Activated CD4-positive, alpha-beta T cell treated with anti-CD3 and anti-CD28 coated beads, Interleukin-2, amount 10 ng/mL, durations not matched to agents 7 days and 5 days (primary cell): ENCODE measurements at places on chromosomes 4 and X. TPM values are rescaled to one million over a fixed set of nuclear protein-coding genes. Genes with fewer than 3 reads are reported as not detected.

Gene CFAP99
- total RNA-seq, result not detected

Gene GLRA3
- total RNA-seq, result not detected

Gene TMSB15C
- total RNA-seq, result 4.1 TPM

Gene PRIMPOL
- total RNA-seq, result 21.4 TPM

Gene PLAC8
- 395 TPM for total RNA-seq

Gene RHOXF2B
- not detected for total RNA-seq

Gene CT45A10
- total RNA-seq, result not detected

Gene CCDC110
- not detected for total RNA-seq

Gene CACNA1F
- 0.12 TPM for total RNA-seq

Gene TCEAL6
- not detected for total RNA-seq

Gene ESX1
- total RNA-seq, result not detected

Gene JADE3
- total RNA-seq, result 0.96 TPM

Gene PIN4
- total RNA-seq, result 5.4 TPM
